CD4-positive, alpha-beta T cell treated with Interleukin-15 for 1 hour (primary cell): ENCODE measurements at places on chromosomes 3 and 15.

- no peak for DNase-seq
These were observed 68.3 kb downstream of the GALK2 start for GRCh38 chr15:49238342-49238741.

GRCh38 chr15:71659730-71660067 lies 150.7 kb upstream of the NR2E3 start:
- no peak for DNase-seq

- peak; percentile 64 for DNase-seq
These were observed 10.6 kb downstream of the XXYLT1 start for GRCh38 chr3:195260280-195260905.

- peak; percentile 72 for DNase-seq
These were observed 154.1 kb upstream of the LPP start for GRCh38 chr3:187999821-188000220.

GRCh38 chr3:24475925-24476324 lies 18.7 kb downstream of the THRB start:
- no peak for DNase-seq

- DNase-seq = no peak
These were observed 269.4 kb upstream of the PEX5L start for GRCh38 chr3:180306155-180306554.

- no peak for DNase-seq
These were observed 65.4 kb downstream of the SSR3 start for GRCh38 chr3:156489462-156489911.

- DNase-seq = no peak
These were observed 314.8 kb upstream of the CTDSPL start for GRCh38 chr3:37546876-37547275.

- no peak for DNase-seq
These were observed 76.3 kb upstream of the CCDC39 start for GRCh38 chr3:180755556-180755955.

- no peak for DNase-seq
These were observed 18.7 kb downstream of the CACNA2D2 start for GRCh38 chr3:50484722-50485121.

GRCh38 chr3:177351757-177352158 lies 154.5 kb upstream of the TBL1XR1 start:
- DNase-seq = peak; percentile 36

DNA sequence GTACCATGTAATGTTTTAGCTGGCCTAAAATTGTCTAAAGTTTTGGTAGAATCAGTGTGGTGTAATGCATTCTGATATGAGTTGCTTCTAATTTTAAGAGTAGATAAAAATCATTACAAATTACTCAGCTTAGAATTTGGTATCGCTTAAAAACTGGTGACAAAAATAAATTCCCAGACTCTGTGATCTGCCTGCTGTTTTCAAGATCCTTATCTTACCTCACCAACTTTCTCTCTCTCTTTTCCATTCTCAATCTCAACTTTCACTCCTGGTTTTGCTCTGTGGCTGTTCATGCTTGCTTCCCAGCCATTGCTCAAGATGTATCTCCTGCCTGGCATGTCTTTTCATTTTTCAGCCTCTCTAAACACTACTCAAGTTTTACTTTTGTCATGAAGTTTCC lies 45.7 kb downstream of the TCF12 start:
- no peak for DNase-seq

DNA sequence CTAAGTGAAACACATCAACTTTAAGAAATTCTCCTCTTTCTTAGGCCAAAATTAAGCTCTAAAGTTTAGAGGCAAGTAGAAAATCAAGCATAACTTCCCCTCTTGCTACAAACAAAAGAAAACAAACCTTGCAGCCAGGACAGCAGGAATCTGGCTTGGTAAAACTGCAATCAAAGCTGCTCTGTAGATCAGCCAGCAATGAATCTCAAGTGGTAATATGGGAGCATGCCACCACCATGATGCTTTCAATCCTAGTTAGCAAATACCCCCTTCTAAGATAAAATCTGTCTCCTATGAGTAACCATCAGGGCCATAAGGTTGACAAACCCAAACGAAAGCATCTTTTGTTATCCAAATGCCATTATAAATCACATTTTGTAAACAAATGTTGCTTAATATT lies 208.3 kb upstream of the PLSCR5 start:
- DNase-seq = no peak
